NCI-H1694 treated with DMSO at 0.1 percent for 48 hours (cell line): ENCODE measurements at places on chromosomes 2 and 18.

GRCh38 chr2:152354909-152355308, 19.9 kb downstream of the FMNL2 start:
- no peak for DNase-seq

DNA sequence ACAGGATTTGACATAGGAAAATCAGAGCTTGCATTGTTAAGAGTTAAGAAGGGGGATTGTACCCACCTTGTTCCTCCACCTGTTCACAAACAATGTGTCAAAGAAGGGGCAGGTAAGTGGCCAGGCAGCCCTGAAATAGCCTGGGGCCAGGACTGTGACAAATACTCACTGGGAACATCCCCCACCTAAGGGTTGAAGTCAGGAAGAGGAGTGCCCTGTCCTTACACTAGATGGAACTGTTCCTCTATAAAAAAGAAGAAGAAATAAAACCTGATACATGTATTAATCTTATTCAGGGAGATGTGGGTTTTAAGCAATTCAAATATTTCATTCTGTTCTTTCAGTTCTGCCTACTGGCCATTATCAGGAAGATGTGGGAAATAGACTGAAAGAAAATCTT, 41.9 kb downstream of the TACR1 start:
- no peak for DNase-seq

- DNase-seq, result no peak
Observed at GRCh38 chr2:172021074-172021931, 21.6 kb downstream of the METAP1D start.

DNA sequence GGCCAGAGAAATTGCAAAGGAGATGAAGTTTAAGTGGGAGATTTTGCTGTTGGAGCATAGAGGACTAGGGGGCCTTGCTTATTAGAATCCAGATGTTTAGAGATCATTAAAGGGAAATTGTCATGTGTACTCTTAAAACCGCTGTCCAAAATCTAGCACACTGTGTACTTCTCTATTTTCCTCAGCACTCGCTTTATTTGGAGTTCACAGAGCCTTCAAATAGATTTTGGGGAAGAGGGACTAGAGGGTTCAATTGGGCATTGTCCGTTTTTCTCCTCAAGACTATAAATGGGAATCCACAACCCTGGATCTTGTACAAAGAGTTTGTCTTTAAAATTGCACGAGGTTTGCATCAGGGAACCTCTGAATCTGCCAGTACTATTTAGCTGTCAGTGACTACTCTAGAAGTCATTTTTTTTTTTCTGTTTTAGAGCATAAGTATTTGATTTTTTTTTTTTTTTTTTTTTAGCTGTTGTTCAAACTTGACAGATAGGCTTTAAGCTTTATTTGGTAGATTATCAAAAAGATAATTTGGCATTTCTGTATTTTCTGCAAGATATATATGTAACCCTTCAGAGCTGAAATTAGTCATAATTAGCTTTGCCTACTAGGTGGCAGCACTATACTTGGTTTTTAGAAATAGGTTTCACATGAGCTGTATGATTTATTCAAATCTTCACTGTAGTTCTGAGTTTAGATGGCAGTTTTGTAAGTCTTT, 14.2 kb downstream of the PMS1 start:
- DNase-seq, result peak; percentile 19

DNA sequence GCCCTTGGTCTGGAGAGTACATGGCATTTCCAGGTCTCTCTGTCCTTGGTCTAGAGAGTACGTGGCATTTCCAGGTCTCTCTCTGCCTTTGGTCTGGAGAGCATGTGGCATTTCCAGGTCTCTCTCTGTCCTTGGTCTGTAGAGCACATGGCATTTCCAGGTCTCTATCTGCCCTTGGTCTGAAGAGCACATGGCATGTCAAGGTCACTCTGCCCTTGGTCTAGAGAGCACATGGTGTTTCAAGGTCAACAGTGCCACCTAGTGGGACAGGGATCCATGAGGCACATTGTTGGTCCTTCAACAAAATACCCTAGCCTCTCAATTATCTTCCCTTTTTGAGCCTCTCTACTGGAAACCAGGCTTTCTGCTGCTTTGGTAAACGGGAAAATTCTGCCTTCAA, 250.2 kb downstream of the OTX1 start:
- DNase-seq, result no peak

GRCh38 chr2:88206665-88207347, 36.7 kb downstream of the THNSL2 start:
- no peak for DNase-seq
